Hematopoietic multipotent progenitor cell (in vitro differentiated cells): ENCODE measurements at places on chromosomes 5 and 9.

GRCh38 chr9:115665519-115665918 is 488.1 kb upstream of the PAPPA start:
- DNase-seq: no peak

DNA sequence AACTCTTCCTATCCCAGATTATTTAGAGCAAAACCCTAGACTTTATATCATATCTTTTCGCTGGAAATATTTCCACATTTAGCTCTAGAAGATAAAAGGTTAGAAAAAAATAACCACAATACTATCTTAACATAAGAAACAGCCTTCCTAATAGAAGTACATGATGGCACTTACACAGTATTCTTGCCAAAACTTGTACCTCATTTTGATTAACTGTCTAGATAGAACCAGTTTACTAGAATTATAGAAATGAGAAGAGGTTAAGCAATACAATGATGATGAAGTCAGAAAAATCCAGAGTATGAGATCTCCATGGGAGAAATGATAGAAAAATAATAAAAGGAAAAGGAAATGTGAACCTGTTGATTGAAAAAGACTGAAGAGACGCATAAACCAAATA is 63.1 kb downstream of the SLC12A2 start:
- DNase-seq: no peak

DNA sequence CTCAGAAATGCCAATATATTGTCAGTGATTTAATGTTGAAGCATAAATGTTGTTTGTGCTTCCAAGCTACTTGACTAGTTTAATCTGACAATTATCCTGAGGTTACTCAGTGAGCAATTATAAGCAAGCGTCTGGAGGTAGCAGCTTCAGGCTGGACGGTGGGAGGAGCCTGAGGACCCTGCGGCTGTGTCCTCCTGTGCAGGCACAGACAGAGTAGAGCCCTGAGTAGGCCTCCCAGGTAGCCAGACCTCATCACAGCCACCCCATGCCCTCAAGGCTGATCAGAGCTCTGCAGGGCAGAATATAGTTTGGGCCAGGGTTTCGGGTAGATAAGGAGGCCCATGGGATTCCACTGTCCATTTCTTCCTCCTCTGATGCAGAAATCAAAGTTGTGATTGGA is 153.6 kb downstream of the DRD1 start:
- DNase-seq: no peak

DNA sequence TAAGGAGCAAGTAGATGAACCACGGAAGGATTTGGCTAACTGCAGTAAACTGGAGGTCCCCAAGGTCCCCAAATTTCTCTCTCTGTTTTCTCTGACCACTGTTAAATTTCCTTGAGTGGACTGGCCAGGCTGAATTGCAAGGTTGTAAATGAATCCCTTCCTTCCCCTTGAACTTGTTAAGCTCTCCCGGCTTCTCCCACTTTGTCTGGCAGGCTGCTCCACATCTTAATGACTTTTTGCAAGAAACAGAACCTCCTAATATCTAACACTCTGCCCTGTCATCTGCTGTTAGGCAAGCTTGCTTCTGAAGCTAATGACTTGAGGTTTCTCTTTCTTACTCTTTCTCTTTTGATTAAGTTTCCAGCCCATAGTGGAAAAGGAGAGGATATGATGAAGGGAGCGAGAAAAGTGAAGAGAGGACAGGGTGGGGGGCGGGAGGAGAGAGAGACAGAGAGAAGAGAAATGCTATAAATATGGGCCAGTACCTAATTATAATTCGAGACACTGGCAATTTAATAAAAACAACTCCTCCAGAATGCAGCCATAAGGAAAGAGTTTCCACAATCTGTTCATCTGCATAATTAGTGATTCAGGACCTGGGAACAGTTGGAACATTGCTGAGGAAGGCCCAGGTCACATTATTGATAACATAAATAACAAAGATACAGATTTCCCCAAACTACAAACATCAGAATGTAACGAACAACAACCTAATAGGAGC is 437.3 kb upstream of the MPDZ start:
- DNase-seq: no peak

GRCh38 chr9:6305954-6306563 is 22.1 kb upstream of the TPD52L3 start:
- DNase-seq: peak; percentile 66
